Activated CD8-positive, alpha-beta memory T cell treated with anti-CD3 and anti-CD28 coated beads, Interleukin-2, amount 10 ng/mL, durations not matched to agents 7 days and 5 days (primary cell): ENCODE measurements at places on chromosomes 4 and X.

- DNase-seq: no peak
Observed at GRCh38 chrX:123422875-123423274, 238.8 kb downstream of the GRIA3 start.

DNA sequence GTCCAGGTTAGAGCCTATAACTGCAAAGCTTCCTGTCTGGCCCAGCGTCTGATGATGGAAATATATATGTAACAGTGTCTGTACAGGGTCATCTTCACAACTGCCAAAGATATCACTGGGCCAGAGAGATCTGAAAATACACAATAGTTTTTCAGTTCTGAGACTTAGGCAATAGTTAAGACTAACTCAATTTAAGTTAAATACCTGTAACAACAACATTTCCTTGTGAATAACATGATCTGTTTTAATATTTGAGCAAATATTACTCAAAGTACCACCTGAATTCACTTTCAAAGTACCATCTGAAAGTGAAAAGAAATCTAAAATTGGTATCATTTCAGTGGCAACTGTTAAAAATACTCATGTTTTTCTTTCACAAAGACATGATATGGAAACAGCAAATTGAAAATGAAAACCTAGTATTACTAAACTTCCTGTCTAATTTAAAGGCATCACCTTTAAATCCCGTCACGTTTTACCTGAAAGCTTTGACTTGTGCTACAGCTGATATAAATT is 9.6 kb downstream of the ZAR1 start:
- DNase-seq: no peak

GRCh38 chr4:55071951-55072350 is 53.4 kb downstream of the KDR start:
- DNase-seq: no peak

DNA sequence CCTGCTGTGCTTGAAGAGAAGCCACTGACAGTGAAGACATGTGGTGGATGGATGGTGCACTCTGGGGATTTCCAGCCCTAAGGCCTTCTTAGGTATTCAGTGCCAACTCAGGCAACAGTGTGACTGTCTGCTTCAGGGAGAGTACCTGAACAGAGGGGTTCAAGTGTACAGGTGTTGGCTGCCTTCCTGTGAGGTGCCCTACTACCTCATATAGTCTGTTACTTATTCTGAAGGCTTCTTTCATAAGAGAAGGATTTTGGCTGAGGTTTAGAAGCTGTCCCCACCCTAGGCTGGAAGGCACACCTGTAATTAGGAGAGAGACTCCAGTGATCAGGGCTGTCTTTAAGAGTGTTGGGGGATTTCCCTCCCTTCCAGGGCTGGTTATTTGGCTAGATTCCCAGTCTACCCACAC is 1.8 kb downstream of the FTHL17 start:
- DNase-seq: no peak

DNA sequence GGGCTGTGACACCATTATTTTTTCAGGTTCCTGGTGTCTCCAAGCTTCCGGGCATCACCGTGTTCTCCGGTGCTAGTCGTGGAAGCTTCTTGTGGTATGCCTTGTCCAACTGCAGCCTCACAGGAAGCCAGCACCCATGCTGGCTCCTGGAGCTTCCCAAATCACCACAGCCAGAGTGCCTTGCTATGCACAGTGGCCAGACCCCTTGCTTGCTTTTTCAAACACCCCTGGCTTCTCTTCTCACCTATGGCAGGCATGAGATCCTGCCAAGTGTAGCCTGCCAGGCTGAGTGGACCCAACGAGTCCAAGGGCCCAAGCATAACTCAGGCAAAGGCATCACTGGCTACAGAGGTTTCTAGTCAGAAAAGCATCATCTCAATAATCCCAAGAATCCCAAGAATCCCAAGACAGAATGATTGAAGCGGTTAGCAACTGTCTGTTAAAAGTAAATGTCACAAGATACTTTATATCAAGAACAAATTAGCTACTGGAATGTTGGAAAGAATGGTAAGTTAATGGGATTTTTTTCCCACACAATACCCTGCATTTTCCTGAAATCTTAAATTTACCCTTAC is 1522.9 kb downstream of the PCDH18 start:
- no peak for DNase-seq

- no peak for DNase-seq
Observed at GRCh38 chr4:159297091-159297490, 194.2 kb downstream of the RAPGEF2 start.

- no peak for DNase-seq
Observed at GRCh38 chr4:118801895-118802575, 33.9 kb downstream of the SEC24D start.

GRCh38 chr4:136371231-136371630 is 1161.1 kb downstream of the PCDH18 start:
- no peak for DNase-seq

DNA sequence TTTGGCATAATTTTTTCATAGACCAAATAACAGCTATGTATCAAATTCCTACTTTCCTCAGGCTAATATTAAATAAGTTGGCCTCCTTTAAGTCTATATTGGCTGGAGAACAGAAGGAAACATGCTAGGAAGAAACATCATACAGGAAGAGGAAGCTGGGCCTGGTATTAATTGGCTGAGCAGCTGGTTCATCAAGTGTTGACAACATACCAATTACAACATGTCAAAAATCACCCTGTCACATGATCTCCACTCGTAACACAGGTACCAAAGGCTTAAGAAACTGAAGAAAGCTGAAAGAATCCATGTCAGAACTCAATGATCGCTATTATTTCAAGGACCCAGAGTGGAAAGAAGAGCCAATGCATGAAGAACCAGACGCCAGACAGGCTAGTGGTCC is 10.5 kb downstream of the WDFY3 start:
- no peak for DNase-seq

GRCh38 chrX:102515975-102516941 is at the start of gene TMSB15A:
TMSB15A (minus strand) TSS chrX:102516739.
- peak; percentile 60 for DNase-seq

DNA sequence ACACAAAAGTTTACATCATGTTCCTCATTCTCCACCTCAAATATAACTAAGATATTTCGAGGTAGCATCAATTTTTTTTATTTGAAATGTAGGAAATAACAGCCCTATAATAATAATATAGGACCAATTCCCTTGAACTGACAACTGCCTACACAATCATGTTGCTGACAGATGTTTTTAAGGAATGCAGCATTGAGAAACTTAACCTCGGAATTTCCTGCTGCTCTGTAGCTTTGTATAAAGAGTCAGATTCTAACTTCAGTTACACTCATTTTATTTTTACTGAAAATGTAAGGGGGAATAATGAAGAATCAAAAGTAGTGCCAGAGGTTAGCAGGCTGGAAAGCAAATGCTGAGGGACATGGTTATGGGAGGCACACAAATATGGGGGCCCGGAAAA is 235.8 kb downstream of the RBMX2 start:
- no peak for DNase-seq

- DNase-seq: no peak
Observed at GRCh38 chr4:158172261-158173258, at the start of gene GASK1B. GASK1B (minus strand) TSS chr4:158173025; CDS start chr4:158171375, 1,650 bp downstream.

DNA sequence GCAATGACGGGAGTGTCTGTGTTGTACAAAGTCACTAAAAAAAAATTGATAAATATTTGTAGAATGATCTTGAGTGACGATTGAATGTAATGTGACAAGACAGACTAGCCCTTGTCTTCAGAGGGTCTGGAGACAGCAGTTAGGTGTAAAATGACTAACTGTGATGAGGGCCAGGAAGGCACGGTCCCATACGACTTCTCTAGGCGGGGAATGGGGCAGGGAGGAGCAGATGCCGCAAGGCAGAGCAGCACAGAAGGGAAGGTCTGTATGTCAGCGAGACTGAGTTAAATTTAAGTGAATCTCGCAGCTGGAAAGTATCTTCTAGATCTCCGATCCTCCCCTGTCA is 405 bp downstream of the CENPE start:
- no peak for DNase-seq

GRCh38 chr4:140856621-140857062 is 100.5 kb upstream of the TBC1D9 start:
- DNase-seq: no peak

GRCh38 chr4:154465085-154465484 is 26.5 kb downstream of the DCHS2 start:
- DNase-seq: no peak

DNA sequence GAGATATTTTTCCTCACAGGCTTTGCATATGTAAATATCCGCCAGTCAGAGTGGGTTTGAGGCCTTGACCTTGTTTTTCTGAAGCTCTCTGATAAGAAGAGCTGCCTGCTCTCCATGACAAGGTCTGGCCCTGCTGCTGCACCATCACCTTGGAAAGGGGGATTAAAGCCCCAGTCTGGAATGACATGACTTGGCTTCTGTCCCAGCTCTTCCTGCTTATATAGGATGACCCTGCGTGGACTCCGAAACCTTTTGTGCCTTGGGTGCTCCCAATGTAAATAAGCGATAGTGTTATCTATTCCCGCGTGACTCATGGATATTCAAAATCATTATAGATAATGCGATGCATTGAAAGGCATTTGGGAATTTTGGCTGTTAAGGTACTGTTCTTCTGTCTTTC is 139.3 kb downstream of the BMPR1B start:
- no peak for DNase-seq

DNA sequence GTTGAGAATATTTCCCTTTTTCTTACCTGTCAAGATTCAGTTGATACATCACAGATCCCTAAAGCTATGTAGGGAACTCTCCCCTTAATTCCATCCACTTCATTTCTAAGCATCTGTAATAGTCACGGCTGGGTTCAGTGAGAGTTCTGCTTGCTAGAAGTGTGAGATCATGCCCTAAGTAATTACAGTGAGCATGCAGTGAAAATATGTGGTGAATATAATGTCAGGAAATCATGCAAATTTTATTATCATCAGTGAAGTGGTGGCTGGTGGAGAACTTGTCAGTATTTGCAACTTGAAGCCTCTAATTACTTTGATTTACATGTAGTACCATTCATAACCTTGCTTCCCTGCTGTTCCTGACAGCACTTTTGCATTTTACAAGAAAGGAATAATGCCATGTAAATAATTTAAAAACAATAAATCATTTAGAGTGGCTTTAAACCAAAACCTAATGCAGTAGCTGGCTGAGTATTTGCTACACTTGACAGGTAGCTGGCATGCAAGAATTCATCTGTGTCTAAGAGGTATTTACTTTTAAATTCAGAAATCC is 28.3 kb upstream of the CFAP299 start:
- DNase-seq: no peak

- DNase-seq: no peak
Observed at GRCh38 chr4:86326400-86326799, 33.5 kb downstream of the MAPK10 start.

GRCh38 chrX:24480400-24480865 is 15.3 kb downstream of the PDK3 start:
- no peak for DNase-seq

DNA sequence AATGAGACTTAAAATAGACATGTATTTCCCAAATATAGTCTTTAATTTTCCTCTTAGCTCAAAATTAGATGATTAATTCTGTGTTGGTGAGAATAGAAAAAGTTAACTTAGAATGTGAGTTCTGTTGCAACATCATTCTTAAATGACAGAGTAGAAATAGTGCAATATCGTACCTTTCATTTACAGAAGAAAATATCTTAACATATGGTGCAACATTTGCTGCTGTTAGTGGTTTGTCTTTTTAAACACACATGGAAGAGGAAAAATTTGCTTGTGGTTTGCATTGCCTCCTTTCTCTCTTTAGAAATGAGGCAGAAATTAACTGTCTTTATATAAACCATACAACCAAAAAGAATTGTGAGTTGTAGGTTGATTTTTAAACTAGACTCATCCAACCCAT is 39.3 kb upstream of the FHDC1 start:
- DNase-seq: no peak

GRCh38 chrX:131779741-131780140 is 235.9 kb downstream of the OR13H1 start:
- DNase-seq: no peak

DNA sequence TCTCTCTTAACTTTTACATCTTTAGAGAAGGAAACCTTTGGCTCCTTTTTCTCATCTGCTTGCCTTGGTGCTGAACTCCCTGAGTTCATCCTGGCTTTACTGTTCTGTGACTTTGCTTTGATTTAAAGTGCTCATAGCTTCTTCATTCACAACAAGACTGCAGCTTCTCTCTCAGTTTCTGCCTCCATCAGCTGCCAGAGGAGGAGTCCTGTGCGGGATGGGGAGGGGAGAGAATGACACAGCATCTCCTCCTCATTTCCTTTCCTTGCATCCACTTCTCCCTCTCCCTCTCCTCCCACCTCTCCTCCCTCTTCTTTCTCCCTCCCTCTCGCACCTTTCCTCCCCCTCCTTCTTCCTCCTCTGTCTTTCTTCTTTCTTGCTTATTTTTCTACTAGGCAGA is 42.0 kb downstream of the CBLL2 start:
- DNase-seq: no peak

DNA sequence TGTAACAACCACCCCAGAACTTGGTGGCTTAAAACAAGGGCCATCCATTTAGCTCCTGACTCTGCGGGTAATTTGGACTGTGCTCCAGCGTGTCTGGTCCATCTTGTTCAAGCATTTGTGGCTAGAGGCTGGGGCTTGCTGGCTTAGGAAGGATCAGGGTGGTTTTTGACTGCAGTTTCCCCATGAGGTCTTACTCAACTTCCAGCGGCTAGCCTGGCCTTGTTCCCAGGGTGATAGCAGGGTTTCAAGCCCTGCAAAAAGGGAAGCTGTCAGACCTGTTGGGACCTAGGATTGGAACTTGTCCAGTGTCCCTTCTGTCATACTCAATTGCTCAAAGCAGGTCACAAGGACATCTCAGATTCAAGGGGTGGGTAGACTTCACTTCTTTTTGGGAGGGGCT is 205.9 kb downstream of the STIM2 start:
- DNase-seq: no peak

- DNase-seq: no peak
Observed at GRCh38 chr4:132266374-132266773, 882.7 kb upstream of the PCDH10 start.

DNA sequence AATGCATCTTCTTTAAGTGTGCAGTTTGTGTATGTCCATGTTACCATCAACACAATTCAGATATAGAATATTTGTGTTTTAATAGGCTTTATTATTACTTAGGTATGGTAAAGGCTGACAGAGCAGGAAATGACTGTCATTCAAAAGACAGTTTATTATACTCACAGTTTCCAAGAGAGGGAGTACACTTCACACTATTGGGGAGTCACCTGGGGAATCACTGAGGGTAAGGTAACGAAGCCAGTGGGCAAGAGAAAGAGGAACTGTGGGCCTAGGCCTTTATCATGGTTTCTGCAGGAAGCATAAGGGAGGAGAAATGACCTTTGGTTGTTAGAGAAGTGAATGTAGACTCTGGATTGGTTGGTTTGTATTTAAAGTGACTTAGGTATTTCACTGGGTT is 235.1 kb upstream of the HCCS start:
- no peak for DNase-seq

- peak; percentile 66 for DNase-seq
Observed at GRCh38 chr4:186201535-186202230, 10.3 kb downstream of the CYP4V2 start.

- DNase-seq: no peak
Observed at GRCh38 chr4:40547789-40548132, 81.9 kb downstream of the RBM47 start.

GRCh38 chr4:73714647-73715046 is 25.7 kb upstream of the CXCL8 start:
- no peak for DNase-seq

- DNase-seq: no peak
Observed at GRCh38 chr4:33746979-33747378, 2497.3 kb downstream of the ARAP2 start.

- no peak for DNase-seq
Observed at GRCh38 chrX:16005917-16006316, 117.4 kb upstream of the GRPR start.
